Prostate gland (tissue), 2 donors: ENCODE measurements at places on chromosomes 5 and 9.

GRCh38 chr5:137296213-137296781 is 202.8 kb downstream of the SPOCK1 start:
- no peaks in the 10 kb centered on the region for H3K4me1 ChIP-seq
- no peaks in the 10 kb centered on the region for H3K27me3 ChIP-seq
- H3K36me3 ChIP-seq, result no peaks in the 10 kb centered on the region
- no peak overlapping the region for H3K27ac ChIP-seq
- H3K4me3 ChIP-seq, result no peak overlapping the region

GRCh38 chr9:99478469-99479027 is 256.5 kb downstream of the SEC61B start:
- no peak for DNase-seq
- no peaks in the 10 kb centered on the region for H3K36me3 ChIP-seq
- H3K4me3 ChIP-seq, result no peak overlapping the region
- no peaks in the 10 kb centered on the region for H3K4me1 ChIP-seq
- H3K27ac ChIP-seq, result no peak overlapping the region

GRCh38 chr9:77435277-77435676 is 212.8 kb downstream of the GNA14 start:
- H3K36me3 ChIP-seq, result no peaks in the 10 kb centered on the region
- H3K27me3 ChIP-seq, result no peaks in the 10 kb centered on the region
- H3K4me1 ChIP-seq, result no peaks in the 10 kb centered on the region

DNA sequence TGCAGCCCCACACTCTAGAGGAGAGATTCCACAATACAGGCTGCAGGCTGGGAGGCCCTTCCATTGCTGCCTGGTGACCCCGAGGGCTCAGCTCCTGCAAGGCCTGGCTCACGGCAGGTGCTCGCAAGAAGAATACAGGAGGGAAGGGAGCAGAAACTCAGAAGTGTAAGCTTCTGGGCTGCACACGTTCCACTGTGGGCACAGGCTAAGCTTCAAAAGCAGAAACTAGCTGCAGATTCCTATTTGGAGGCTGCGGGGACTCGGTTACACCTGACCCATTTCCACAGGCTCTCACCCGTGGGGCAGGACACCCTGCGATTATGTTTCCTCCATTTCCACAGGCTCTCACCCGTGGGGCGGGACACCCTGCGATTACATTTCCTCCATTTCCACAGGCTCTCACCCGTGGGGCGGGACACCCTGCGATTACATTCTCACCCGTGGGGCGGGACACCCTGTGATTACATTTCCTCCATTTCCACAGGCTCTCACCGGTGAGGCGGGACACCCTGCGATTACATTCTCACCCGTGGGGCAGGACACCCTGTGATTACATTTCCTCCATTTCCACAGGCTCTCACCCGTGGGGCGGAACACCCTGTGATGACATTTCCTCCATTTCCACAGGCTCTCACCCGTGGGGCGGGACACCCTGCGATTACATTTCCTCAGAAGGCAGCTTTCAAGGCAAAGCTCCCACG is 10.3 kb downstream of the LPCAT1 start:
- H3K4me3 ChIP-seq, result no peak overlapping the region
- H3K27me3 ChIP-seq, result no peaks in the 10 kb centered on the region
- H3K36me3 ChIP-seq, result no peaks in the 10 kb centered on the region
